Astrocyte (in vitro differentiated cells and primary cell): ENCODE measurements at places on chromosomes 6 and 20.

DNA sequence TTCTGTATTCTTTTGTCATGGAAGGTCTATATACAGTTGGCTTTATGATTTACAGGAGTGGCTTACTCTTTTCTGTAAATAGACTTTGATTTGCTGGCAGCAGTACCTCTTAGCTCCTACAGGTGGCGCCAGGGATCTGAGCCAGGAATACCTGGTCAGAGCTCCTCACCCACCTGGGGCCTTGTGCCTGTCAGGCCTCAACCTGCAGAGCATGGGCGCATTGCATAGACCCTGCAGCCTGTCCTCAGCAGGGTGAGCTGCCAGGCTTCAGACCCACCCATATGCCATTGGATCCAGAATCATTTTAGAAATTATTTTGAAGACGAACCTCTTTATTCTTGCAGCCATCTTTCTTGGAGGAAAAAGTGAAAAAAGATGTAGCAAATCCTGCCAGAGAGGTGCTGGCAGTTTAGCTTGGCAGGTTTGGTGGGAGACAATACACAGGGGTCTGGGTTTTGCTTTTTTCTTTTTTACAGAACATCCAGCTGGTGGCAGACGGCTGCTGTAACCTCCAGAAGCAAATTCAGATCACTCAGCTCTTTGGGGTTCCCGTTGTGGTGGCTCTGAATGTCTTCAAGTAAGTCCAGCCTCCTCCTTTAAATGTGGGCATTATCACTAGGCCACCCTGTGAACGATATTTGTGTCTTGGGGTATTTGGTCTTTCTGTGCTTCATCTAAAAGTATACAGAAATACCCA, 149.1 kb downstream of the MTHFD1L start:
- no peak for DNase-seq

GRCh38 chr6:27879837-27880236, 32.4 kb downstream of the OR2B2 start:
- DNase-seq: no peak

DNA sequence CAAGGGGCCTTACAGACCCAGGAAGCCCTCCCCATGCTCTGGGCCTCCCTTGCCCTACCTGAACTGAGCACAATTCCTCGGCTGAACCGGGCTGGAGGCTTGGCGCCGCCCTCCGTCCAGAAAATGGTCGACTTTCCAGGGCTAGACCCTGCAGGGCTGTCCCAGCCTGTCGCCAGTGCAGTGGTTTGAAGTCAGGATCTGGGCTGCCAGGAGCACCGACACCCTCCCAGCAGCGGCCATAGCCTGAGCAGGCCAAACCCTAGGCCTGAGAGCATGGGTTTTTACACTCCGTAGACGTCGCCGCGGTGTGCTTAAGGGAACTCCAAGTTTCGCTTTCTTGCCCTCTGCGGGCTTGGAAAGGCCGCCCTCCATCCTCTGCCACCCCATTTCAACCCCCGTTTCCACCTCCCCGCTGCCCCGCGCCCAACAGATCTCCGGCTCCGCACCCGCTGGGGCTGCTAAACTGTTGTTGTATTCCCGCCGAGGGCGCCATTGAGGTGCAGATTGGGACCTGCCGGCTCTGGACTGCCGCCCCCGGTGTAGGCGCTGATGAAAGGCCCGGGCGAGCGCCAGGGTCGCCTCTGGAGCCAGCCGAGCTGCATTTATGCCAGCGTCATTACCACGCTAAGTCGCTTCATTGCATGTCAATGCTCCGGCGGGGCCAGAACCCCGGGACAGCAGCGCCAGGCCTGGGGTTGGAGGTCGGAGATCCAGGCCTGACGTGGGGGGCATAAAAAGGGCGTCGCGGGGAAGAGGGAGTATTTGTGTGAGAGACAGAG, 2.2 kb upstream of the TFAP2A start:
- DNase-seq: no peak

- no peak for DNase-seq
These were observed 2.2 kb downstream of the RAB5IF start for GRCh38 chr20:36607586-36608387.

GRCh38 chr6:52143551-52143950, 42.6 kb upstream of the IL17A start:
- DNase-seq: no peak

- no peak for DNase-seq
These were observed 52.0 kb upstream of the FANCE start for GRCh38 chr6:35400111-35400510.

- no peak for DNase-seq
These were observed 75.4 kb downstream of the PERP start for GRCh38 chr6:138031850-138032249.

GRCh38 chr6:139973669-139974344, 599.4 kb upstream of the CITED2 start:
- peak; percentile 97 for DNase-seq

DNA sequence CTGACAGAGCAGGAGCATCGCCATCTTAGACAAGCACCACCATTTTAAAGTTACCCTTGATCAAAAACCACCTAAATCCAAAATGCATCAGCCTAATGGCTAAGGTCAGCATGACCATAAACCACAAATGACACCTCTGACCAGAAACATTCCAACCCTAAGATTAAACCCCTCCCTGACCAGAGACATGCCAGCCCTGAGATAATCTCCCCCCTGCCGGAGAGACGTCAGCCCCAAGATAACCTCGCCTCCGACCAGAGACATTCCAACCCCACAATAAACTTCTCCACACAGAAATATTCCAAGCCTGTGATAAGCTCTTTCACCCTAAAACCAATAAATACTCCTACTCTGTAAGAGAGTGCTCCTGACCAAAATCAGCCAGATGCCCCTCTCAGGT, 53.5 kb downstream of the PXDC1 start:
- DNase-seq: peak; percentile 82

DNA sequence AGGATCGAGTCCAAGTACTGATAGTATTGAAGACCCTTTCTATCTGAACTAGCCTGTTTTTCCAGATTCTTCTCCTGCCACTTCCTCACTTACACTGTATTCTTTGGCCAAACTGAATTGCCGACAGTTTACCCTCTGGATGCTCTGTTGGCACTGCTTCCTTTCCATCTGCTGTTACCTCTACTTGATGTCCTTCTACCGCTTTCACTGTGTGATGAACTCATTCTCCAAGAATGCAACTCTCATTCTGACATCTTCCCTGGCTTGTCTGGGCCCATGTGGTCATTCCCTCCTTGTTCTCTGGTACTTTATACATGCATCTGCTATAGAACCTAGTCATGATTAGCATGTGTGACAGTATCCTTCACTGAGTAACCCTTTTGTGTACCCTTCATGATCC, 16.3 kb downstream of the RPRD1B start:
- peak; percentile 87 for DNase-seq

DNA sequence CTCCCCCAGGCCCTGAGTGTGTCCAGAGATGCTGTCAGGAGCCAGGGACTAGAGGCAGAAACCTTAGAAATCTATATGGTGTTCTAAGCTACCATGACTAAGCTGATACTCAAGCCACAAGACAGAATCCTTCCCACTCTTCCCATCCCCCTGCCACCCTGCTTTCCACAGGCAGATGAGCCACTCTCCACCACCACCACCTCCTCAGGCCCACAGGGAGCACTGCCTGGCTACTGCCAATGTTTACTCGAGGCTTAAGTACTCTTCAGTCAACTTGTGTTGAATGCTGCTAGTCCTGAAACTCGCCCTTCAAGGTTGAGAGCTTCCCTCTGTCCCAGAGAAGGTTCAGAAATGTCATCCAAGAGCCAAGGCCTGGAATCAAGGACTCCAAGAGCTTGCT, 56.2 kb downstream of the CENPW start:
- no peak for DNase-seq
